Natural killer cell treated with Interleukin-12 subunit alpha and Interleukin-12 subunit beta and Interleukin-15 and Interleukin-18, amount 100 ng/mL, for 72 hours (primary cell): ENCODE measurements at places on chromosomes 4 and X.

- DNase-seq: no peak
Measured at GRCh38 chr4:152509595-152510225, 26.2 kb downstream of the FBXW7 start.

DNA sequence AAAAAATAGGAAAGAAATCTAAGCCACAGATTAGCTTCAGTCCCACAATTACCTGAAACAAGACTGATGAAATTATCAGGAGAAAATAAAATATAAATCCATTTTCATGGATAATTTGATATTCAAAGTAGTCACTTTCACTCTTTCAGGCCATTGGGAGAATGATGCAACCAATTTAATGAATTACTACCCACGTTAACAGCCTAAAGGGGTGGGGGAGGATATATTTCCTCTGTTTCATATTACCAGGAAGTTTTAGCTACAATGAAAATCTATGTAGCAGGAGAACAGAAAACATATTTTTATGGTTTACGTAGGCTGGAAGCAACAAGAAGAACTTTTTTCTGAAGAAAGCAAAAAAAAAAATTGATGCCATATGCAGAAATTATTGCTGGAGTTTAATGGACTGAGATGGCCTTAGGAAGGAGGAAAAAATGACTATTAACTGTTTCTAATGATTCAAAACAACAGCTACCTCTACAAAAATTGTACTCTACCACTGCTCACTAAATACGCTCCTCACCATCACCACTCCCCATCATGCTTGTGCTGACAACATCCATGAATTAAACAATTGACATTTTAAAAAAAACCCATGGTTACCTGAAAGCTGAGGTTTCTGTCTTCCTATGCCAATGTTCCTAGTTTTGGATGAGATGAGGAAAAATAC is 100.9 kb downstream of the CXXC4 start:
- DNase-seq: no peak

- DNase-seq: no peak
Measured at GRCh38 chrX:115360220-115360781, 70.8 kb downstream of the LUZP4 start.

GRCh38 chrX:20399728-20400414 is 133.2 kb upstream of the RPS6KA3 start:
- no peak for DNase-seq

DNA sequence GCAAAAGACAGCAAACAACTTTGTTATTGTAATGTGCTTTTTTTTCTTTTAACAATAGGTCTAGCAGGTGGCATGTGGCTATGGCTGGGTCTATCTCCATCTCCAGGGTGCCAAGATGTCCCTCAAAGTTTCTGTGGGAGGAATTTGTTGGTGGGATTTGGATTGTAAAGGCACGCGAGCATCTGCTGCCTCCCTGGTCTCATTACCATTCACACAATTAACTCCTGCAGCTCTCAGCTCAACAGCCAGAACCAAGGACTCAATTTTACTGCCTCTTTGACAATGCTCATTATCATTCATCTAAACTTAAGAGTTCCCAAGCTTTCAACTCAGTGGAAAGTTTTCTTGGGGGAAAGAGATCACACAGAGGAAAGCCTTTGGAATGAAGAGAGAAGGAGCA is 10.9 kb upstream of the PCDH18 start:
- DNase-seq: no peak

DNA sequence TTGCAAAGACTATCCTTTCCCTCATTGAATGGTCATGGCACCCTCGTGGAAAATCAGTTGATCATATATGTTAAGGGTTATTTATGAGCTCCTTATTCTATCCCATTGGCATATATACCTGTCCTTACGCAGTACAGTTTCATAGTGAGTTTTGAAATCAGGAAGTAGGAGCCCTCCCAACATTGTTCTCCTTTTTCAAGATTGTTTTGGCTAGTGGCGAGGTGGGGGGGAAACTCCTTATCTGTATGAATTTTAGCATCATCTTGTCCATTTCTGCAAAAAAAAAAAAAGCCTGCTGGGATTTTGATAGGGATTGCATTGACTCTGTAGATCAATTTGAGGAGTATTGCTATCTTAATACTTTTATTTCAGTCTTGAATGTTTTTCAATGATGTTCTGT is 2.5 kb upstream of the USP9X start:
- no peak for DNase-seq

- no peak for DNase-seq
Measured at GRCh38 chr4:8395504-8396296, 44.8 kb downstream of the ACOX3 start.

DNA sequence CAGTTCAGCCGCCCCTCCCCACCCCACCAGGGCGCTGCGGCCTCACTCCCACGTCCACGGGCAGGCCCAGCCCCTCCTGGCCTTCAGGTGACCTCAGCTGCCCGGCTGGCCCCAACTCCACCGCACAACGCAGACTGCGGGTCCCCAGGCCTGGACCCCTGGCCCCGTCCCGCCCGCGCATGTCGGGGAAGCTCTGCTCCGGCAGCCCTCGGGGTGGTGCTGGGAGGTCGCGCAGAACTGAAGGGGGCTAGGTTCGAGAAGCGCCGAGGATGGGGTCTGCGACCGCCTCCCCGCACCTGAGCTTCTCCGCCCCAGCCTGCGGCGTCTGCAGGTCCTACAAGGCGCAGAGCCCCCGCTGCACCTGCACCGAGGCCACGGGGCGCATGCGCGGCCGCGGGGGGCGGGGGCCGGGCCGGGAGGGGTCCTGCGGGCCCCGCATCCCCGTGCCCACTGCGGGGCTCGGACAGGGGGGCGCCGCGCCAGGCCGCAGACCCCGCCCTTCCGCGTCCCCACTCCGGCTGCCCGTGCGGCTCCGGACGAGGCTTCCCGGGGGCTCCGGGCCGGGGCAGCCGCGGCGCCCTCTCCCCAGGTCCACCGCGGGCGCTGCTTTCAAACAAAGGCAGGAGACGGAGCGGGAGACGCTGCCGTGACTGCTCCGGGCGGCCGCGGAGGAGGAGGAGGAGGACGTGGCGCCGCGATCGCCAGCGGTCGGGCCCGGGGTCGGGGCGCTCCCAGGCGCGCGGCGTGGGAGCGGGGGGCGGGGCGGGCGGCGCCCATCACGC is 672 bp upstream of the NAT8L start:
- no peak for DNase-seq

DNA sequence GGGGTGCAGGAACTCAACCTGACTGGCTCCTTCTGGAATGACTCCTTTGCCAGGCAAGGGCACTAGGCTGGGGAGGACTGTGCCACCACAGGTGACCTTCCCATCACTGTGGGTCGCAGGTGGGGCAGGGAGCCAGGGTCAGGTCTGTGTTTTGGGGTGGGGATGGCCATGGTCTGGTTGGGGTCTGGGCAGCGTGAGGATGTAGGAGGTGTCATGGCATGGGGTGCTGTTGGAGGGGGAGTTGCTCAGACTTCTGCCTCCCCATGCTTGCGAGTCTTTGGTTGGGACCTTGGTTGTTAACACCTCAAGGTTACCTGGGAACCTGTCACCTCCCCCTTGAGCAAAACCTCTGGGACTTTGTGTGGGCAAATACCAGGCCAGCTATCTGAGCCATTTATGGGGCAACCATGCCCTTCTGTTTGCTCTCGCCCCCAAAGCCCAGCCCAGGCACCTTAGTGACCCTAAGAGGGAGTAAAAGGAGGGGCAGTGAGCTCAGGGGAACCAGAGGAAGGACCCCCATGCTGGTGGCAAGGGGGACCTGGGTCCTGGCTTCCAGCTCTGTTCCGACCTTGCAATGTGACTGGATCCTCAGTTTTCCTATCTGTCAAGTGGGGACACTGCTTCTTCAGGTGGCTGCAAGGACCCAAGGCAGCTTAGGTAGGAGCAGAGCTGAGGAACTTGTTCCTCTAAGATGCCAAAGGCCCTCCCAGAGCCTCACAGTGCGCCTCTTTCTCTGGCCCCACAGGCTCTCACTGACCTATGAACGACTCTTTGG is 2.4 kb upstream of the GDI1 start:
- DNase-seq: no peak

DNA sequence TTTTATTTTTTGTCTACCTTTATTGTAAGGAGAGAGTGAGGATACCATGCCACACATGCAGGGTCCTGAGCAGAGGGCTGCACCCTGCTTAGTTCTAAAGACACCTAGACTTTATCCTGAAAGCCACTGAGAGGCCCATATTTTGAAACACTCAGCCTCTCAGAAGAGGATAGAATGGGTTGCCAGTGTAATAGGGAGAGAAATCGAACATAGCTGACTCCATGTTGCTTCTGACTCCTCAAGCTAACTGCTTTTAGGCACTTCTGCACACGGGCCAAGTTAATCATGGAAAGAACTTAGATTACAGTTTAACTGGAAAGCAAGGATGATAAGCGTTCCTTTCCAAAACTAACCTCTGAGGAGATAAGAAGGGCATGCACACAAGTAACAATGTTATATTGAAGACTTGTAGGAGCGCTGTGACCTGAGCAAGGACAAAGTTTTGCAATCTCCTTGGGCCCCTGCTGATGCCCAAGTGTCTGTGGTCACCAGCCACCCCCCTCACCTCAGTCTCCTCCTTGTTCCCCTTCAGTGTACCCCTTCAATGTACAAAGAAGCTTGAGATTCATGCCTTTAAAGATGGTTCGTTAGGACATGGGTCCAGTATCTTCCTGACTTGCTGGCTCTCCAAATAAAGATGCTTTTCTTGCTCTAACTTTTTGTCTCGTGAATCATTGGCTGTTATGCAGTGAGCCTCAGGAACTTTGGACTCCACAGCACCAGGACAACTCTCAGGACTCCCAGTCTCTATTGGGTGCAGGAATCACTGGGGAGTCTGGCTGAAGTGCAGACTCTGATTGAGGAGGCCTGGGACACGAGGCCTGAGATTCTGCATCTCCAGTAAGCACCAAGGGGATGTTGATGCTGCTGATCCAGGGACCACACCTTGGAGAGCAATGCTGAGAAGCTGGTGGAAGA is 25.4 kb upstream of the CD99 start:
- no peak for DNase-seq
